Fibroblast of skin of left biceps (primary cell): ENCODE measurements at places on chromosomes 1 and 21.

DNA sequence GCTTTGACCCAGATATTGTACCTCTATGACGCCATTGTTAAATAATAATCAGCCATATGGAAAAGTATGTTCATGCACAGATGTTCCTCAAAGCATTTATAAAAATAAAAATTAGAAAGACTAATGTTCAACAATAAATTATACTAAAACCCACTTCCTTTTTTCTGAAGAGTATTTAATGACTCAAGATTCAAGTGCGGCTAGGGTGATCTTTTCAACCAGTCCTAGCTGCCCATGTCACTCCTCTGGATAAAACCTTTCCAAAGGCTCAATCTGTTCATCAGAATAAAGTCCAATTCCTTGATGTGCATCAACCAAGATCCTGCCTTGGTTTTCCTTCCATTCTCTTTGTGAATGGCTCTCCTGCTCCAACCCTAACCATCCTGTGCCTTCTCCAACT lies 292.0 kb downstream of the VAV3 start:
- no peak for DNase-seq

- DNase-seq, result no peak
These were observed 38.8 kb upstream of the HIVEP3 start for GRCh38 chr1:41957568-41957967.

- DNase-seq, result no peak
These were observed 4.5 kb downstream of the DHCR24 start for GRCh38 chr1:54882519-54882918.

DNA sequence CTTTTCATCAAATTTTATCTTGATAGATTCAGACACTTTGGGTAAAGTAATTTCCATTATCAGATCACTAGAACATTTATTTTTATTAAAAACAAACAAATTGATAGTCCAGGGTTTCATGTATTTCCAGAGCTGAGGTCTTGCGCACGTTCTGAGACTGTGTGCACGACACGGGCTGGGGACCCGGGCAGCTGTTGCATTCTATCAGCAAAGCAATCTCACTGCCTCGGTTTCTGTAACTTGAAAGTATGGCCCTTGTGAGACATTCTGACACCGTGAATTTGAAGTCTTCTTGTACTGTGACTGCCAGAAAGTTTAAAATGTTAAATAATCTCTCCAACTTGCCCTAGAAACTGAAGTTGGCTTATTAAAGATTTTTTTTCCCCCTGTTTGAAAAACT lies 746.9 kb upstream of the ADGRL2 start:
- no peak for DNase-seq

GRCh38 chr1:14980621-14981218 lies 172.8 kb upstream of the TMEM51 start:
- no peak for DNase-seq

DNA sequence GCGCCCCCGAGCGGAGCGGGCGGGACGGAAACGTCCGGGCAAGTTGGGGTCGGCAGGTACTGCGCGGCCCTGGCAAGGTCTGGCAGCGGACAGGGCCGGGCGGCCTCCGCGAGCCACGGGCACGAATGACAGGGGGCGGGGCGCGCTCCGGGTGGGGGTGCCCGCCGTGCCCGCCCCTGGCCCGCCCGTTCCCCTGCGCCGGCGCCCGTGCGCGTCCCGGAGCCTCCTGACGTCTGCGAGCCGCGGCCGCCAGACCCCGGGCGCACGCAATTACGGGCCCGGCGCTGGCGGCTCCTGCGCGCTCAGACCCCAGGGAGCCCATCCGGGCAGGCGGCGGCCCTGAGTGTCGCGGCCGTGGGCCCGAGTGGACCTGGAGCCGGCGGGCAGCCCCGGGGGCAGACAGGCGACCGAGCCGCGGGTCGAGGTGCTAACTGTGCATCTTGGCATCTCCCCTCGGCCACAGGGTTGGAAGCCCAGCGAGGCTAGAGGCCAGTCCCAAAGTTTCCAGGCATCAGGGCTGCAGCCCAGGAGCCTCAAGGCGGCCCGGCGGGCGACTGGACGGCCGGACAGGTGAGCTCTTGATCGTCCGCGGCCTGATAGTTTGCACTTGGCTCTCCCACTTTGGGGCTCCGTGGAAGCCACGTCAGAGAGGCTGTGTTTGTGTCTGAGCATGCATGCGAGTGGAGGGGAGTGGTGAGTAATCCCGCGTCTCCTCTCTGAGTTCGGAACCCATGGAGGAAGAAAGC lies 918 bp downstream of the MIB2 start:
- no peak for DNase-seq
